GM23338 (cell line): ENCODE measurements at places on chromosomes 13 and 19.
A peak's percentile ranks its signal among the peaks of the same experiment; 100 is the strongest.

GRCh38 chr13:113404723-113405471 lies 41.0 kb upstream of the GRTP1 start:
- DNase-seq, result no peak

DNA sequence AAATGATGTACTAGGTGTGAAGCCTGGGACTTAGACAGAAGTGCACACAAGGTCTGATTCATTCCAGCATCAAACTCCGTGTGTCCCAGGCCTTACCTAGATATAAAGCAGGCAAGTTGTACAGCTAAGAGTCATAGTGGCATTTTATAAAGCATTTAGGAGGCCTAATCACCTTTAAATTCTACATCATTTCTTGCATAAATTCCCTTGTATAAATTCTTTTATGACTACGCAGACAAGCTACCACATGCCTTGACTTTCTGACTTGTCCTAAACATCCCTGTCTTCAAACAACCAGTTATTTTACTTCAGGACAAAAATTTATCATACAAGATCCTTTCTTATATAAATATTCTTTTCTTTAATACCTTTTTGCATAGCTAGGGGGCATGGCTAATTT lies 22.5 kb downstream of the TMEM255B start:
- DNase-seq, result no peak

GRCh38 chr13:23748109-23748990 lies 140.8 kb downstream of the MIPEP start:
- DNase-seq, result peak; percentile 61

DNA sequence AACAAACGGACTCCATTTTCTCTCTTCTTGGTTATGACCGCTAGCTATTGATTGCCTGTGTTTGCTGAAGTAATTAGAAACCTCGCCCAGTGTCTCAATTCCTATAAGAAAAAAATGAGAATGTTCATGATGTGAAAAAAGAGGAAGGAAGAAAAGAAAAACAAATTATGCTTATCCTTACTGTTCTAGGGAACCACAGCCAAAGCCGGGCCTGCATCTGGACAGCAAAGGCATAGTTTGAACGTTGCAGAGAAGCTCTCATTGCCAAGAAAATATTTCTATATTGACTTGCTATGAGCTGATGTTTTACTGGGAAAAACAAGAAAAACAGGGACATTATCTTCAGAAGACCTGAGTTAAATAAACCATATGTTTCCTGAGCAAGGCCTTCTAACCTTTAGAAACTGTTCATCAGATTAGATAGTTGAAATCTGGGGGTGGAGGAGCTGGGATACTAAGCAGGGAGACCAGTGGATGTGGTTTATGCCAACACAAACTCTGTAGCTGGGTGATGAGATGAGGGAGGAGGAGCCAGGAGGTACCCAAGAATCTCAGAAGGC lies 55.0 kb downstream of the EFNB2 start:
- DNase-seq, result no peak

DNA sequence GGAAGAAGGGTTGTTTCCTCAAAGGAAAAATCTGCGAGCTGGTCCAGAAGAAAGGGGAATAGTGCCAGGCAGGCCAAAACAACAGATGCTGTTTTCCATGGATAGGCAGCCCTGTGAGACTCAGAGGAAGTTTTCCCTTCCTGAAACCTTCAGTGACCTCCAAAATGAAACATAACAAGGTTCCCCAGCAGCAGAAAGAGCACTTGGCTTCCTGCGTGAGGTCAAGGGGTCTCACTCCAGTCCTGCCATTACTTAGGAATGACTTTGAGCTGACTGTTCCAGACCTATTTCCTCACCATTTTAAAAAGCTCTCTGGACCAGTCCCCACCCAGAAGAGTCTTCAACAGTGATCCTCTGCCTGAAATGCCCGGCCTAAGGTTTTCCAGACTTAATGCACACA lies 104.6 kb upstream of the IPO5 start:
- no peak for DNase-seq

DNA sequence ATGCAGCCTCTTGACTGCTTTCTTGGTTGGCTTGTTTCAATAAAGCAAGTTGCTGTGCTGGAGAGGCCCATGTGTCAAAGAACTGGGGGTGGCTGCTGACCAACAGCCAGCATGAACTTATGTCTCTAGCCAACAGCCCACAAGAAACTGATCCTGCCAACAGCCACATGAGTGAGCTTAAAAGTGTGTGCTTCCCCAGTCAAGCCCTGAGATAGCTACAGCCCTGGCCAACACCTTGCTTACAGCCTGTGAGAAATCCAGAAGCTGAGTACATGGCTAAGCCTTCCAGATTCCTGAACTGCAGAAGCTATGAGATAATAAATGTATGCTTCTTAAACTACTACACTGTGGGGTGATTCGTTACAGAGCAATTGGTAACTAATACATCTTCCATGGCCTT lies 38.9 kb upstream of the IPO5 start:
- DNase-seq, result no peak

GRCh38 chr19:4692251-4693077 lies 22.3 kb upstream of the MYDGF start:
- DNase-seq, result no peak

DNA sequence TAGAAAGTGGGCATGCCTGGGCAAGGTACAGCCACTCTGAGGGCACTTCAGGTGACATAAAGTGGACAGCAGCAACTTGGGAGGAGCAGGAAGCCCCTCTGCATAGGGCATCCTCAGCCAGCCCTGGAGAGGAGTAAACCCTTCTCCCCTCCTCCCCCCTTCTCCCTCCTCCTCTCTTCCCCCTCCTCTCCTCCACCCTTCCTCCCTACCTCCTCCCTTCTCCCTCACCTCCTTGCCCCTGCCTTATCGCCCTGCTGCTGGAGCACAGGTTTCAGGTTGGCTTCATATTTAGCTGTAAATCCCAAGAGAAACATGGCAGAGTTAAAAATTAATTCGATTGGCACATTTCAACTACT lies 30.5 kb upstream of the ATP12A start:
- DNase-seq, result no peak

DNA sequence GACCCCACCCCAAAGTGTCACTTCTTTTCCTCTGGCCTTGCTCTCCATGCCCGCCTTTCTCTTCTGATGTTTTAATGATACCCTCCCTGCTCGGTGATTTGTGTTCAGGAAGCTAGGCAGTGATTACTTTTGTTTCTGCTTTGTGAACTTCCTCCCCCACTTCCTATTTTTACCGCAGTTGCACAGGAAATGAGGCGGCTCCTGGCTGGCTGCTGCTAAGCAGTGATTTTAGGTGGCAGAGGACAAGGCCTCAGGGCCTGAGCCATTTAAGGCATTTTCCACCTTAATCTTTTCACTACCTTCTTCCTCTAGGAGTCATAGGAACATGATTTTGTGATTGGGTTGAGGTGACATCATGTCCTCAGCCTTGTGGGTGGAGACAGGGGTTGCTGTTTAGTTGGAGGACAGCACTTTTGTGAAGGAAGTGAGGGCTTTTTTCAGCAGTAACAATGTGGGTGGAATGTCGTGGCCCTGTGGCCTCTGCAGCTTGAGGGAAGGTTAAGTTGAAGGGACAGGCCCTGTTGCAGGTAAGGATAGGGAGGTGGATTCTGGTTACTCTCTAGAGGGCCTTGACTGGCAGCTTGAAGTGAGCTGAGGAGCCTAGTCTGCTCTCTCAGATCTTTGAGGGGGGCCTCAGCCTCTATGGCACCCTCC lies 15.7 kb downstream of the GARRE1 start:
- DNase-seq, result peak; percentile 69

DNA sequence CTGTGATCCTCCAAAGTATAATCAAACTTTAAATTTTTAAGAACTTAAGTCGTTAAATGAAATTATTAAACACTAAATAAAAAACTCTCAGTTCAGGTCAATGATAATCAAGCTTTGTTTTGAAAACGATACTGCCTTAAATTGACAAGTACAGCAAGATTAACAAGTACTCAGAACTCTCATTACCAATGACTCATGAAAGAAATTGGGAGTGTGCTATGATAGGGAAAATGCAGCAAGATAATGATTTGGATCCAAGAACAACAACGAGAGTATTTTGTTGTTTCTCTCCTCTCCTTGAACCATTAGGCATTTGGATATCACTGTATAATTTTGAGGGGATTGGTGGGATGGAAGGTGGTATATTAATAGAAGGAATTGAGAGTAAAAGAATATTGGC lies 10.2 kb downstream of the N4BP2L2 start:
- no peak for DNase-seq

GRCh38 chr13:86900906-86901305 lies 770.3 kb upstream of the SLITRK5 start:
- no peak for DNase-seq

- peak; percentile 79 for DNase-seq
Observed at GRCh38 chr19:45767410-45767880, 1.6 kb downstream of the SIX5 start.

DNA sequence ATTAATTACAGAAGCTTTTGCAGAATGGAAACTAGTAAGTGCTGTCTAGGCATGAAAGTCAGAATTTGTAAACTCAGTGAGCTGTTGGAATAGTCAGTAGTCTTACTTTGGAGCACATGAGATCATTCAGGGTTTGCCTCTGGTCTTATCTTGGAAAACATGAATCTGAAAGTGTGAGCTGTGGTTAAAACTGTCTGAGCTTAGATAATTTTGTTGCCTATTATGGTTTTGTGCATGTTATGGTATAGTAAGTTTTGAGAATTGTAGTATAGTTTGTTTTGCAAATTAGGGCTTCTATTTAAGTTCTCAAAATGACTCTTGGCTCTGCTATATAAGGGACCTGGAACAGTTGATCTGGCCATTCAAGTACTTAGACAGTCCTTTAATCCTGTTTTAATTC lies 53.7 kb upstream of the TRPC4 start:
- DNase-seq, result no peak

DNA sequence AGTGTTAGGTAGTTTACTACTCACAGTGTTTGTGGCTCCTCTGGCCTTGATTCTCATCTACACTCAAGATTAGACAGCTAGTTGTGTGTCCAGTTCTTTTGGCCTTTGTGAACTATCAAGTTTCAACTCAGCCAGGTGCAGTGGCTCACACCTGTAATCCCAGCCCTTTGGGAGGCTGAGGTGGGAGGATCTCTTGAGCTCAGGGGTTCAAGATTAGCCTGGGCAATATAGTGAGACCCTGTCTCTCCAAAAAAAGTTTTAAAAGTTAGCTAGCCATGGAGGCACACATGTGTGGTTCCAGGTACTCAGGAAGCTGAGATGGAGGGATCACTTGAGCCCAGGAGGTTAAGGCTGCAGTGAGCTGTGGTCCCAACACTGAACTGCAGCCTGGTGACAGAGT lies 16.1 kb downstream of the ZNF226 start:
- no peak for DNase-seq

DNA sequence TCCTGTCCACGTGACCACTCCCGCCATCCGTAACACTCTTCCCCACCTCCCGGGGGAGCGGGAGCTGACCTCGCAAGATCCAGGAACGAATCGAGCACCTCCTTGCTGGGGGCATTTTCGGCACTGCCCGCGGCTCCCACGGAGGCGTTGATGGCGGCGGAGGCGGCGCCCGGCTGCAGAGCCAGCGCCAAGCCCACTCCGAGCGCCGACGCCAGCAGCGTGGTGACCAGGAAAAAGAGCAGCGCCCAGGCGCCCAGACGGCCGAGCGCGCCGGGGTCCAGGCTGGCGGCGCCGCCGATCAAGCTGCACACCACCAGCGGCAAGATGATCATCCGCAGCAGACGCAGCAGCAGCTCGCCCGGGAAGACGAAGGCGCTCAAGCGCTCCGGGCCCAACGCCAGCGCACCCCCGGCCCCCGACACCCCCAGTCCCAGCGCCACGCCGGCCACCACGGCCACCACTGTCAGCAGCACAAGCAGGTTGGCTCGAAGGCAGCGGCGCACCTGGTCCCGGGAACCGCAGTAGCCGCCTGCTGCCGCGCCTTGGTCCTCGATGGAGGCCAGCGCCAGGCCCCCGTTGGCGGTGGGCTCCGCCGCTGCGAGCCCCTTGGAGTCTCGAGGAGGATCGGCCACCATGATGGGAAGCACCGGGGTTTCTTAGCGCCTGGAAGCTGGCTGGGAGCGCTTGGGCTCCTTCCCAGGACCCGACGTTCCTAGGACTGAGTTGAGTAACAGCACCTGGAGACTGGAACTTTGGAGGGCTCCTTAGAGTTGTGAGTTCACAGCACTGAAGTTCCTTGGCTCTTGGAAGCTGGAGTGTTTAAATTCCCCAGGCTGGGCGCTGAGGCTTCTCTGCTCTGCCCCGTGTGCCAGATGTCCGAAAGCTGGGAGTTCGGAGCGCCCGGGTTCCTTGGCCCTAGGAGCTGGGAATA lies 798 bp downstream of the SLC1A5 start:
- peak; percentile 65 for DNase-seq

DNA sequence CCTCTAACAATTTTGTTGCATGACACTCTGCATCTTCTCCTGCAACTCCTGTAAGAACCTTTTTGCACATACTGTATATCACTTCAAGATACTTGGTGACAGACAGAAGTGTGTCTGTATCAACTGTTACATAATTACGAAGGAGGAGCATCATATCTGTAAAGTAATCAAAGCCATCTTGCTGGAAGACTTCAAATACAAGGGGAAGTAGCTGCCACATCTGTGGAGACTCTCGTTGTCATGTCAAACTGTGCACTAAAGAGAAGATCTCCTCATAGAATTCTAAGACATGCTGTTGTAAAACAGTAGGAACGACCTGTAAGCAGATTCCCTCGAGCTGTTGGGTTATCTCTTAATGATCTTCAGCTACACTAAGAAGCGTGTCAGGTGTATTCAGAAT lies 38.0 kb upstream of the SPATA13 start:
- no peak for DNase-seq

GRCh38 chr19:39913682-39914333 lies 20.6 kb downstream of the FCGBP start:
- DNase-seq, result no peak

- no peak for DNase-seq
Observed at GRCh38 chr19:29810504-29810871, 1.3 kb upstream of the CCNE1 start.

- DNase-seq, result no peak
Observed at GRCh38 chr13:101575581-101575980, 123.1 kb downstream of the ITGBL1 start.

- DNase-seq, result no peak
Observed at GRCh38 chr13:22960827-22961226, 220.0 kb upstream of the SGCG start.

DNA sequence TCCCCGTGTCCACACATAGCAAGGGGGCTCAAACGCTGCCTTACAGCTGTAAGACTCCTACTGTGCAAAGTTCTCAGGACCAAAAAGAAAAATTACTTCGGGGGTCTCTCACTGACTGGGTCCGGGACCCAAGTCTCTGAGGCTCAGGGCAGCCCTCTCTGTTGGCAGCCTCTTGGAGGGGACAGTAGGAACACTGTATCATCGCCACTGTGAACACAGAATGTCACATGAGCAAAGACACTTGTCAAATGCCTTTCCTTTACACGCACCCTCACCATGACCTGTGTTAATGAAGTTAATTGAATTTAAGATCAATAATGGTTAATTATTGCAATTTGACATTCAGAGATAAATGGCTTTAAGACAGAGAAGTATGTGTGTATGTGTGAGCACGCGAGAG lies 49.6 kb downstream of the TSHZ3 start:
- no peak for DNase-seq

- DNase-seq, result no peak
Observed at GRCh38 chr13:105805892-105806627, 729.4 kb downstream of the EFNB2 start.

GRCh38 chr13:98798849-98799645 lies 46.6 kb upstream of the SLC15A1 start:
- no peak for DNase-seq
